ENCODE measurements at places on chromosomes 5 and 9.

DNA sequence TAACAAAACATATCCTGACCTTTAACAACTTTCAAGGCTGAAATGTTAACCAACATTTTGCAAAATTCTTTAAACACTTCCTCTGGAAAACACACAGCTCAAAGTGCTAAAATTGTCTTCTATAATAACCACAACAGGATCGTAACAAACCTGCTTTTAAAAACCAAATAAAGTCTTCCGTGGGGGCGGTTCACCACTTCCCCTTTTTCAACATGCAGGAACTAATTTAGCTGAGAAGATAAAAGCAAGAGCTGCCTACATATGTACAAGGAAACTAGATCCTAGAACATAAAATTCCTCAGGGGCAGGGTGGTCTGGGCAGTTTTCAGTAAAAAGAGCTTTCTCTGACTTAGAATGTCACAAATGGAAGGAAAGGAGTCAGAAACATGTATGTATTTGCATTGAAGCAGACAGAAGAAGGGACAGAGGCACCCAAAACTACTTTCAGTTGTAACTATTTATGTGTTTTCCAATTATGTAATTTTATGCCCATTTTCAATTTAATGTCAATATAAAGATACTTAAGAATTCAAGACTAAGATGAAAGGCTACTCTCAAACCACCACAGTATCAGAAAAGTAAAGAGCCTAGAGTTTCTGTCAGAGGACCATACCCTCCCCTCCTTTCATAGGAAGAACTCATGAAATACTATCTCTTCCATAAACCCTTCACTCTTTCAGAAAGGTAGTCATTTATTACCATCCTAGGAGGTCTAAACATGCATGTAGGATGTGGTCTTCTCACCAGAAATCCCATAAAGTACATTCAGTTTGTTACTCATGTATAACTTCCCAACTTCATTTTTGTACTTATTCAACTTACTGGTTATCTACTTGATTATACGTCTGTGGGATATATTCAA, 185.9 kb upstream of the RASA1 start:
- DNase-seq: no peak

- DNase-seq: no peak
Observed at GRCh38 chr5:176500511-176500910, 36.7 kb downstream of the RNF44 start.

- DNase-seq: no peak
Observed at GRCh38 chr5:180658774-180659564, 9.6 kb upstream of the FLT4 start.

DNA sequence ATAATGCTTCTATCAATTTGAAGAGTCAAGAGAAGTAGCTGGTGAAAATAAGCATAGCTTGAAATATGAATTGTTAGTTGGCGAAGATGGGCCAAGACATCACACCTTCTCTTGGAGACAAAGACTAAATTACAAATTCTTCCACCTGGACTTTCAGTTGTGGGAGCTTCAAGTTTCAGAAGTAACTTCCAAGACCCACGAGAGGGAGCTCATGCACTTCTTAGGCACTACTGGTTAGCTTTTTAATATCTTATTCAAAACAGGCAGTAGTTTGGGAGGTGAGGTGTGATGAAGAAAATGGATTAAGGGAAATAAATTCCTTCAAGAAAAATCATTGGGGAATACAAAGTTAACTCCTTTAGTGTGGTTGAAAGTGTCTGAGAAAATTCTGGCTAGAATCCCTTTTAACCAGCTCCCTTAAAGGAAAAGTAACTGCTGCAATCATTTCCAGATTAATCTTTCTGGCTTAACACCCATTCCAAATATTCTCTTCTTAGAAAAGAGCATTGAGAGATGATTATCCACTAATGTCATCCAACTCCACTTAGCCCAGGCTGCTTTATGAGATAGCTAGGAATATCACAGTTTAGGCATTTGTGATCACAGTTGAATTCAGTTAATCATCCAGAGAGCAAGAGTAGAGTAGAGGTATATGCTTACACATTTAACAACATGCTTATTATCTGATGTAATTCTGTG, 139.5 kb upstream of the DMRTA1 start:
- DNase-seq: no peak

- DNase-seq: no peak
Observed at GRCh38 chr5:16508730-16509531, 43.3 kb upstream of the ZNF622 start.

GRCh38 chr9:98742325-98743280, 33.9 kb upstream of the GABBR2 start:
- no peak for DNase-seq

- no peak for DNase-seq
Observed at GRCh38 chr9:38172586-38172985, 103.6 kb upstream of the SHB start.
